ENCODE measurements at places on chromosomes 7 and 10.

DNA sequence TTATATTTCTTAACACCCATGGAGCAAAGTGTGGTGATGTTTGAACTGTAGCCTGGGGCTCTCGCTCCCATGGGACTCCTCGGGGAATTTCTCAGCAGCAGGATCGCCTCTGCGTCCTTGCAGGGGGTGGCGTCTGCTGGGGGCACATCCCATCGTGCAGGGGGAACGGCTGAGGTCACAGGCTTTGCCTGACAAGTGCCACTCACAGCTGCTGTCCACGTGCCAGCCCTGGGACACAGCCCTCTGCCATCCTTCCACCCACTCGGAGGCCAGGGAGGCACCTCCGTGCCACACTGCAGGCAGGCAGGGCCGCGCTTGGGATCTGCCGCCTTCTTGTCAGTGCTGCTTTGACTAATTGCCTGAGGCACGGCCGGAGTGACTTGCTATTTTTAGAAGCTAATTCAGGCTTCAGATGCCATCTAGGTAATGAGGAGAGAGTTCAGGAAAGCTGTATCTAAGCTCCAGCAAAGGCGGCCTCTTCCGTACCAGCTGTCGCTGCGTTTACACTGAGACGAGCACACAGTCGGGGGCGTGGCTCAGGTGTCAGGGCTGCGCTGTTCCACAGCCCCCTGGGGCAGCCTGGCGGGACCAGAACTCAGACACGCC, 45.7 kb downstream of the PITRM1 start:
- DNase-seq: no peak

- DNase-seq: peak; percentile 40
These were observed 23.4 kb downstream of the ATOH7 start for GRCh38 chr10:68208424-68209042.

- no peak for DNase-seq
These were observed 10.4 kb downstream of the LHPP start for GRCh38 chr10:124472071-124472470.

- DNase-seq: no peak
These were observed 21.8 kb downstream of the MRPS24 start for GRCh38 chr7:43847496-43847895.

GRCh38 chr10:3197348-3198003, 24.9 kb upstream of the PITRM1 start:
- DNase-seq: peak; percentile 76

- no peak for DNase-seq
These were observed 459.0 kb downstream of the GATA3 start for GRCh38 chr10:8513155-8514147.

DNA sequence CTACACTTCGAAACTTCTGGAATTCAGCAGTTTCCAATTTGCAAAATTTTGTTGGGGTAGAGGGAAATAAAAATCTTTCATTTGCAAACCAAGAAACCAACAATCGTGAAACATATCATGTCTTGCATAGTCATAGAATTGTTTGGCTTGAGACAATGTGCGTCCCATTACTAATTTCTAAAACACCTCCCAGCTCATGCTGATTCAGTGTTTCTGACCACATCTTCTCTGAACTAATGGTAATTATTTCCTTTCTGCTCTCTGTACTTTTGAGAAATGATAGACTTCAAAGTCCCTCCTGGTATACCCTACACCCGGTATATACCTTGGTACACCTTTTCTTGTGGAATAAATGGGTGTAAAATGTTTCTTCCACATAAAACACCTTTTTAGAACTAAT, 41.8 kb upstream of the TSPAN13 start:
- DNase-seq: peak; percentile 28

DNA sequence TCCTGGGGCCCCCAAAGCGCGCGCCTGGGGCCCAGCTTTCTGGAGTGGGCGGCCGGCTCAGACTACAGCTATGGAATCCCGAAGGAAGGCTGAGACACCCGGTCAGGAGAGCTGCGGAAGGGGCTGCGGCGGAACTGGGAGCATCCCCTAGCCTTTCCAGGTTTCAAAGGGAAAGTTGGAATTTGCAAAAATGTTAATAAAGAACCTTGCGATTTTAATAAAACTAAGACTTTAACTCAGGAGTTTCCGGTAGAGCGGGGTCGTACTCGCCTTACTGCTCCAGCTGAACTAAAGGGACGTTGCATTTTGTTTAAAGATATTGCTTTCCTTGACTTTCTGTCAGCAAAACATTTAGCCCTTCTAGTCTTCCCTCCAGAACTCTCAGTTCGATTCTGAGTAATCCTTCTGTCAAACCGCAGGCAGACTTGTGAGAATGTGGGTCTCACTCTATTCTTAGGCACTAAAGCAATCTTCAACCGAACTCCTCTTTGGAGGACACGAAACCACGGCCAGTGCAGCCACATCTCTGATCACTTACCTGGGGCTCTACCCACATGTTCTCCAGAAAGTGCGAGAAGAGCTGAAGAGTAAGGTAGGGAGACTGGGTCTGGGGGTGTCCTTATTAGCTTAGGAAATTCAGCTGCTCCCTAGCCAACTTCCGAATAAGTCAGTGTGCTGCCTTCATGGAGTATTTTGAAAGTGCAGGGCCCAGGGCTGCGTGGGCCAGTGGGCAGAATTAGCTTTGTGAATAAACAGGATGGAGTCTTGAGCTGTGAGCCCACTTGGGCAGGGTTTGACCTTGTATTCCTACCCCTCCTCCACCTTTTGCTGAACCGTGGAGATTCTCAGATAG, 1.9 kb downstream of the CYP26A1 start:
- no peak for DNase-seq

GRCh38 chr10:26557641-26558014, 119.5 kb downstream of the APBB1IP start:
- DNase-seq: peak; percentile 2

GRCh38 chr7:103811997-103812396, 177.5 kb downstream of the RELN start:
- DNase-seq: no peak

- peak; percentile 20 for DNase-seq
These were observed 296.2 kb downstream of the CNTNAP2 start for GRCh38 chr7:146412781-146413180.

- no peak for DNase-seq
These were observed 125.0 kb downstream of the PRLHR start for GRCh38 chr10:118470470-118470869.
